ENCODE measurements at places on chromosomes 6 and 20.
A peak's percentile ranks its signal among the peaks of the same experiment; 100 is the strongest.

GRCh38 chr6:152893187-152893586 lies 89.7 kb downstream of the FBXO5 start:
- DNase-seq = no peak

DNA sequence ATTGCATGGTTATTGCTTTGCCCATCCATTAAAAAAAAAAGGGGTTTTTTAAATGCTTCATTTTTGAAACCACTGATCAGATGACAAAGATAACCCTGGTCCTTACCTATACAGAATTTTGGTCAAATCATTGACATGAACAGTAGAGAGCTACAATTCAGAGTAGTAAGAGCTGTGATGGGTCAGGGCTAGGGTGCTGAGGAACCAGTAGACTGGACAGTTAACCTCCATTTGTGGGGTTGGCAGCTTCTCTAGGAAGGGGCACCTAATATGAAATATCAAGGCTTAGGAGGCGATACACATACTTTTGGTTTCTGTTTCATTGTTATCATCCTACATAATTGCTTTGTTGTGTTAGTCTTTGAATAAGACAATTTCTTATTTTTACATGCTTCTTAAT lies 55.1 kb downstream of the ORC3 start:
- DNase-seq = peak; percentile 25

- no peak for DNase-seq
Measured at GRCh38 chr6:168029459-168030217, 32.2 kb downstream of the KIF25 start.

GRCh38 chr20:57435105-57435497 lies 43.9 kb downstream of the RBM38 start:
- DNase-seq = no peak

GRCh38 chr6:98343004-98343403 lies 491.4 kb upstream of the POU3F2 start:
- DNase-seq = no peak

GRCh38 chr6:136963259-136963658 lies 41.2 kb downstream of the SLC35D3 start:
- DNase-seq = no peak

GRCh38 chr6:48388044-48388443 lies 277.0 kb upstream of the PTCHD4 start:
- no peak for DNase-seq

- DNase-seq = no peak
Measured at GRCh38 chr6:140153703-140154102, 779.3 kb upstream of the CITED2 start.

- DNase-seq = no peak
Measured at GRCh38 chr6:39209911-39210310, 19.4 kb downstream of the KCNK5 start.

GRCh38 chr6:42200035-42200434 lies 5.3 kb upstream of the GUCA1B start:
- no peak for DNase-seq

DNA sequence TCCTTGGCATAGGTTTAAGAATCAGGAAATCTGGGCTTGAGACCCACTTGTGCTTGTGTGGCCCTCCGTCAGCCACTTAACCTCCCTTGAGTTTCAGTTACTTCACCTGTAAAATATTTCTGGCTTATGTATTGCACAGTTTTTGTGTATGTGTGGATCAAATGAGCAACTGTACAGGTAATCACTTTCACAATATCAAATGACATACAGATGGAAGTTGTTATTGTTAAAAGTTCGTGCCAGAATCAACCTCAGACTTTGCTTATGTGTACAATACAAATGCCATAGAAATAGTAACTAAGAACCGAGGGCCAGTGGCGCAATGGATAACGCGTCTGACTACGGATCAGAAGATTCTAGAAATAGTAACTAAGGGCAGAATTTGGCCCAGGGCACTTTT lies 65.6 kb upstream of the KIF13A start:
- no peak for DNase-seq

DNA sequence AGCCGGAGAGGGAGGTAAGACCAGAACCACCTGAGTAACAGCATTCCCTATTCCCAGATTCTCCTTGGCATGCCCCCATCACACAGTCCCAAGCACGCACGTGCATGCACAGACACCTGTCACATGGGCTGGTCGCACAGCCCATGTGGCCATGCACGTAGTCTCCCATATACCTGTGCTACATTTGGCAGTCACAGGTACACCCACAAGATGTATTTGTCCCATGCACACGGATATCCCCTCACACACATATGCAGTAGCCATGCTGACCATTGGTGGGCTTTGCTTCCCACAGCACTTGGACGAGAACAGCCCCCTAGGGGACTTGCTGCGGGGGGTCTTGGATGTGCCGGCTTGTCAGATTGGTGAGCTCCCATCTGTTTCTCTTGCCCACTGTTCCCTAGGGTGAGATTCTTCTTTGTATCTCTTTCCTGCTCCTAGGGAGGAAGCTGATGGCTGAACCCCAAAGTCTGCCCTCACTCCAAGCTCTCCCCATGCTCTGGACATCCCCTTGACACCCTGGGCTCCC lies 31.9 kb downstream of the PLCG1 start:
- DNase-seq = peak; percentile 6

- no peak for DNase-seq
Measured at GRCh38 chr6:85395746-85396145, 54.1 kb upstream of the NT5E start.

DNA sequence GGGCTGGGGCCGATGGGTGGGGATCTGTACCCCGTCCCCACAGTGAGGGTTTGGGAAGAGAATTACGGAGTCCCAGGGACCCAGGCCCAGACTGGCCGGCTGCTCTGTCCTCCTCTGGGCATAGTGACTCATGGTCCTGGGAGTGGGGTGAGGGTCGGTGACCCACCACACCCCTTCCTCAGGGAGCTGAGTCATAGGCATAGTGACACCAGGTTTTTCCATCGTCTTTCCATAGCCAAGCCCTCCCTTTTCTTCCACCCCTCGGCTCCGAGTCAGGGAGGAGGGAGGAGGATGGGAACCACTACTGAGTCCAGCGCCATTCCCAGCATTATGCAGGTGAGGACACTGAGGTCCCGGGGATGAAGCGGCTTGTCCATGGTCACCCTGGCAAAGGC lies 8.9 kb downstream of the CYP21A2 start:
- no peak for DNase-seq

GRCh38 chr6:87199787-87200186 lies 44.4 kb downstream of the ZNF292 start:
- DNase-seq = no peak

DNA sequence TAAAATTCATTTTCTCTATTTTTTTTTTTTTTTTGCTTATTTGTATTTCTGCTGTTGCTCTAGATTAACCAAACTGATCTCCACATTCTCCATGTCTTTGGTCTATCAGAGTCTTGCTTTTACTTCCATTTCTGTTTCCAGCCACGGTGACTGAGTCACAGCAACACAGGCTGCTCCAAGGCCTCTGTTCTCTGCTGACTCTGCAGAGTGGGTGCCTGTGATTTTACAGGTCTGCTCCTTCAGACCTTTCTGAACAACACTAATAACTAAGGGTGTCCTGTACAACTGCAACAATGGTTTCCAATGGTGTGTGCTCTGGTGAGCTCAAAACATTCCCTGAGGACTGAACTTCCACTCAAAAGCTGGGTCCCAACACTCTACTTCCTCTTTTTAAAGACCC lies 102.3 kb upstream of the BMP2 start:
- DNase-seq = no peak

GRCh38 chr6:142187209-142187608 lies 40.1 kb downstream of the VTA1 start:
- no peak for DNase-seq

DNA sequence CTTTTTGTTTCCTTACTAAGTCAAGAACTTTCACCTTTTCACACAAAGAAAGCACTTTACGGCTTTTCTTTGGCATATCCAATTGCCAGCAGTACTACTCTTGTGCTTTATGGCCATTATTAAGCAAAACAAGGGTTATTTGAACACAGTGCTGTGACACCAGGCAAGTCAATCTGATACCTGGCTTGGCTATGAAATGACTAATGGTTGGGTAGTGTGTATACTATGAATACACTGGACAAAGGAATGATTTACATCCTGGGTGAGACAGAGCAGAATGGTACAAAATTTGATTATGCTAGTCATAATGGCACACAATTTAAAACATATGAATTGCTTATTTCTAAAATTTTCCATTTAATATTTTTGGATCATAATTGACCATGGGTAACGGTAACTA lies 22.1 kb upstream of the ADGRF1 start:
- DNase-seq = no peak

DNA sequence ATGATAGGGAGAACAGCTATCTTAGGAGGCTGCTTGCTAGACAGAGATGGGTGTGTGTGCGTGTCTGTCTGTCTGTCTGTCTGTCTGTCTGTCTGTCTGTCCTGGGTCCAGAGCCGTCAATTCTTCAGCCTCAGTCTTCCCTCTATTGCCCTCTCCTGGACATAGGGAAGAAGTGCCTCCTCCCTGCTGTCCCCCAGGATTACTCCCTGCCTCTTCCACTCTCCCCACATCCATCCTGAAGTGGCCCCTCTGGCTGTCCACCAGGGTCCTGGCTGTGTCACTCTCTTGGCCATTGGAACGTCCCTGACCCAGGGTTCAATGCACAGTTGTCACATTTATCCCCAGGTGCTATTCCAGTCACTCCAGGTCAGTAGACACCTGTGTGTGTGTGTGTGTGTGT lies 10.2 kb downstream of the TREML2 start:
- DNase-seq = no peak

GRCh38 chr6:10658910-10659698 lies 35.3 kb downstream of the C6orf52 start:
- DNase-seq = no peak

- DNase-seq = no peak
Measured at GRCh38 chr20:5020760-5021159, 19.4 kb upstream of the SLC23A2 start.
